Activated T-helper 9 cell treated with anti-CD3 and anti-CD28 coated beads, Interleukin-2, amount 50 U/mL, for 16 hours (primary cell): ENCODE measurements at places on chromosomes 11 and 22.

DNA sequence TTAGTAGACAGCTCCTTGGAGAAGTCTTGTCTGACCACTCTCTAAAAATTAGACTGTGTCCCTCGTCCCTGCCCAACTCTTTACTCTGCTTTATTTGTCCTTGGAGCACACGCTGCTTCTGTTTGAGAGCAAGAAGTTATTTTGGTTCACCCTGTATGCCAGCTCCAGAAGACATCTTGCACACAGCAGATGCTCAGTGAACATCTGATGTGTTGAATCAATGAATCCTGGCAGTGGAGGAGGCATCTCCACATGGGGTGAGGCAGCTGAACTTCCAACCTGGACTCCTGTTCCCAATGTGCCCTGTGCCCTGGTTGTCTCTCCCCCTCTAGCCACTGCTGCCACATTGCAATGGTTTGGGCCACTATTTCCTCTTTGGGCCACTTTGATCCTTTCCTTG lies 213.6 kb downstream of the CEP164 start:
- no peak for DNase-seq

DNA sequence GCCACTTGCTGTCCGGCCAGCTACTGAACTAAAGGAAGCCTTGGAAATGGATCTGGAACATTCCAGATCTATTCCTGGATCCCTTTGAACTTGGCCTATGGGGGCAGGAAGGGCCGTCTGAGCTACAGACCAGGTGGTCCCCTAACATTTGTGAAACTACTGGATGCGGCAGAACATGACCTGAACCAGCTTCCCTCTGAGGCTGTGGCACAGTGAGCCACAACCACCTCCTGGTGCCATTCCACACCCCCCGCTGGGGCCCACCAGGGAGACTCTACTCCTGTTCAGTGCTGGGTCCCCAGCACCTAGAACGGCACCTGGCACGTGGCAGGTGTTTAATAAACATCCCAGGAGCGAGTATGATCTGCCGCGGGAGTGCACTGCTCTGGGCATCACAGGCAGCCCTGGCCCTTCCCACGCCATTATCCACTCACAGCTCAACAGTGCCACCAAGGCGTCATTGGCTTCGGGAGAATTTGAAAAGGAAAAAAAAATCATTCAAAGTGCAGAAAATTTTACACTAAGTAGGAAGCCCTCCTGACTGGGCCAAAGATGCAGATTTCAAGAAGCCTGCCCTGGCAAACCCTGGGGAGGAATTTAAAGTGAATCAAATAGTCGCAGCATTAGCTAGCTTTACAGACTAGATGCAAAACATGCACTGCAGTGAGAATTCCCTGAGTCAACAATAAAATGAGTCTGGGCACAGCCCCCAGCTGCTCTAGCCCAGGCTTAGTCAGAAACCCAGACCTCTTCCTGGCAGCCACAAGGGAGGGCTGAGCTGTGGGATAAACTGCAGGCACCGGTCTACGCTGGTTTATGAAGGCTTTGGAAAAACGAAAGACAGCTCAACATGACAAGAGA lies 14.3 kb upstream of the EFCAB6 start:
- DNase-seq, result no peak

- DNase-seq, result no peak
Measured at GRCh38 chr22:38798496-38798895, 4.6 kb upstream of the DNAL4 start.

GRCh38 chr11:8768625-8769333 lies 86.2 kb downstream of the RPL27A start:
- DNase-seq, result no peak

- DNase-seq, result peak; percentile 90
Measured at GRCh38 chr11:72821920-72822799, 7.9 kb downstream of the ATG16L2 start.

DNA sequence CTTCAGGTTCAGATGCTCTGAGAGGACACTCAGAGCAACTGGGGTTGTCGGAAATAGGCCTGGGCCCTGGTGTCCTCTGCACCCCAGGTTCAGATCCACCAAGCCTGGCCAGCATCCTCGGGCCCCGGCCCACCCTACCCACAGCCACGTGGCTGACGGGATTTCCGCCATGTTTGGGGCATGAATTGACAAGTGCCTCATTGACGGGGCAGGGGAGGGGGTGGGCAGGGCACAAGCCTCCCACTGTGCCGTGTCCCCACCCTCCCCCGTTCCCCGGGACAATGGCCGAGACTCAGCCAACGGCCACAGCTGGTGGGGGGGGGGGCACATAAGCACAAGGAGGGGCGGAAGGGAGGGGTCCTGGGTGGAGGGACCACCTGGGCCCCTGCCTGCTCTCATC lies 8.5 kb downstream of the MYRF start:
- no peak for DNase-seq

GRCh38 chr11:115924744-115925567 lies 420.7 kb upstream of the CADM1 start:
- no peak for DNase-seq

GRCh38 chr11:116831790-116832349 lies 2.2 kb downstream of the APOC3 start:
- no peak for DNase-seq

- DNase-seq, result no peak
Measured at GRCh38 chr11:98260983-98261382, 759.8 kb upstream of the CNTN5 start.

DNA sequence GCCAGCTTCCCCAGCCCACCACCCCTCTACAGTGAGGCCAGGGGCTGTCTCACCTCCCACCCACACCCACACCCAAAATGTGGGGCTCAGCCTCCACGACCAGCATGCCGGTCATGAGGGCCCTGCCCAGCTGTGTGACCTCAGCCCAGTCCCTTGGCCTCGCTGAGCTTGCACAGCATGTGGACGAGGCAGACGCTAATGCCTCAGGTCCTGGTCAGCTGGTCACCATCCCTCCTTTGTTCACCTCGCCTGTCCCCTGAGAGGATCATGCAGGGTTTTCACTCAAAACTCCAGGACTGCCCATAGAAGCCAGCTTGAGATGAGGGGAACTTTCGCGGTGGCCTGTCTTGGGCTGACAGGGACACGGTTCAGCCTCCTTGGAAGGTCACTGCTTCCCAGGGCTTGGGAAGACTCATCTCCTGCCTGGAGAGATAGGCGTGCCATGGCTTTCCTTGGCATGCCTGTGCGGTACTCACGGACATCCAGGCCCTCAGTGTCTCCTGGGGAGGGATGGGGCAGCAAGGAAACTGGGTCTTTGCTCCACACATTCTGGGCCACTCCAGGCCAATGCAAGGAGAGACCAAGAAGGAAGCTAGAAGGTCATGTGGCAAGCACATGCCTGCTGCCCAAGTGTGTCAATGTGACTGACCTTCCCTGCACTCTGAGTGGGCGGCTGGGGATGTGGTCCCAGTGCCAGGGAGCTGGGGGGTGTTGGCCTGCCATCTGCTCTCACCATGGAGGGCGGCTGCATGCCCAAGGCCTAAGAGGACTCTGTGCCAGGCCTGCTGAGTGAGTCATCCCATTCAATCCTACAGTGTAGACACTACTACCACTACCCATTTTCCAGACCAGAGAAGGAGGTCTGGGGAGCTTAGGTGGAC lies 3.2 kb upstream of the RTN4R start:
- DNase-seq, result no peak

DNA sequence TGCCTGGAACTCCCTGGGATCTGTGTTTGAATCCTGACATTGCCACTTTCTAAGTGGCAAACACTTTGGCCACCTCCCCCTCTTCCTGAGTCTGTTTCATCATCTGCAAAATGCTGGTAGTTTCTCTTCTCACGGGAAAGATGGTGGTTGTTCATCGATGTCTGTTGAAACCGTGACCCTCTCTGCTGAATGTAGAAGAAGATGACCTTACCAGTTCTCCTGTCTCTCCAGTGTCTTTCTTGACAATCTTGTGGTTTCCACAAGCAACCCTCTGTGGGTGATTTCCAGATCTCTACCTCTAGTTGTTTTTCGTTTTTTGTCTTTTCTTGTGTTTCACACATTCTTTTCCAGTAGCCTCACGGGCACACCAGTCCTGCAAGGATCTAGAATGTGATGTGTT lies 27.5 kb downstream of the ZBTB16 start:
- no peak for DNase-seq

- DNase-seq, result no peak
Measured at GRCh38 chr22:40367342-40367741, 3.1 kb upstream of the SGSM3 start.

DNA sequence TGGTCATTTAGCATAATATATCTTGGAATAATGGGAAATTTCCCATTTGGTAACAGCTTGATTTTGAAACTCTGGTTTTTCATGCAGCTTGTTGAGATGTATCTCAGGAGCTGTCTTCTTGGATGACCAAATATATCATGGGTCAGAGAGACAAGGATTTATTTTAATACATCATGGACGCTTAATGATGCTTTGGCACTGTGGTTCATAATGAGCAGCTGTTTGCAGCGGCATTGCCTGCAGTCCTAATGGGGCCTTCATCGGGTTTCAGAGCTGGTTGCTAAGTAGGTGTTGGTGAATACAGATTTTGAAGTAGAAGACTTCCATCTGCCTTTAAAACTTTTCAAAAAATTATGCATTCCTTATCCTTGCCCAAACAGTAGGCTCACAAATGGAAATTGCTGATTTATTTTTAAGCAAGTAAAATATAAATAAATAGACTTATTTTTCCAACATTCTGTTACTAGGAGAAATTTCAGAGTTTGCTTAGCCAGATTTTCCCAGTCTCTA lies 389.5 kb upstream of the FAT3 start:
- no peak for DNase-seq

DNA sequence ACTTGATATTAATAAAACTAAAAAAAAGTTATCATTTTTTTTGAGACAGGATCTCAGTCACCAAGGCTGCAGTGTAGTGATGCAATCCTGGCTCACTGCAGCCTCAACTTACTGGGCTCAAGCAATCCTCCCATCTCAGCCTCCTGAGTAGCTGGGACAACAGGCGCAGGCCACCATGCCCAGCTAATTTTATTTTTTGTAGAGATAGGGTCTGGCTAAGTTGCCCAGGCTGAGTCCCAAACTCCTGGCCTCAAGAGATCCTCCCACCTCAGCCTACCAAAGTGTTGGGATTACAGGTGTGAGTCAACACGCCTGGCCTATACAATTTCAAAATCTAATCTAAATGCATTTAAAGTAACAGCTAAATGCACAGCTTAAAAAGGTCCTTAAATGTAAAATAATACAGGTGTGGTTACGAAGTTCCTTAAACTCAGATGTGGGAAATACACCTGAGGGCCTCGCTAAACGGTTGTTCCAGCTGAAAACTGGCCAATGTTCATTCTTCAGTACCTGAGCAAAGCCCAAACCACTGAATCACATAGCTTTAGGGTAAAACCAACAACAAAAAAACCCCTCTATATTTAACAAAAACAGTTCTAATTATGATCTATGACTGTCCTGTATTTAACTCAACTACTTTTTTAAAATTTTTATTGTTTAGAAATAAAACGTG lies 11.8 kb downstream of the NAP1L4 start:
- DNase-seq, result no peak

- DNase-seq, result no peak
Measured at GRCh38 chr22:40436505-40437431, 66.4 kb downstream of the SGSM3 start.

- DNase-seq, result no peak
Measured at GRCh38 chr11:133937015-133937414, 19.8 kb downstream of the IGSF9B start.

DNA sequence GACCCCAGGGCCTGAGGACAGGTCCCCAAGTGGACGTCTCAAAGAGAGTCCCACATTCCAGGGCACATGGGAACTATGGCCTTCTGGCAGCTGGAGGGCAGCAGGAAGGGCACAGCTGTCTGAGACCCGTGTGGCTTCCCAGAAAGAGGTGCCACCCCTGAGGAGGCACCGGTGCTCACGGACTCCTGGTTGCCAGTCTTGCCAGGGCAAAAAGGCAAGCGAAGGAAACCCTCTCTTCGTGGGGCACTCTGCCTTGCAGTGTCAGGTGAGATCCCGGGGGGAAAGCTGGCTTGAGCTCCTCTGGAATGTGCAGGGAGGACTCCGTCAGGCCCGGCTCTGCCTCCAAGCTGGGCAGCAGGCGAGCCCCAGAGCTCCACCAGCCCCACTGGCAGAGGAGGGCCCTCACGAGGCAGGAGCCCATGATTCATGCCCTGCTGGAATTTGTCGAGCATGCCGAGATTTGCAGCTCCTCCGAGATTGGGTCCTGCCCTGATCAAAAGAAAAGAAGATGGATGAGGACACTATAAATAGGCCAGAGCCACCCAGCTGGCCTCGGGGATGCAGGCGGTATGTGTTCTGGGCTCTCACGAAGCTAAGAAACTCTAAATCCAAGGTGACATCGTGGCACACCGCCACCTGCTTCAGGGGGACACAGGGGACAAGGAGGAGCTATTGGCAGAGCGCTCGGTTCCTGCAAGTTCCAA lies 9.9 kb upstream of the CELSR1 start:
- DNase-seq, result no peak

- DNase-seq, result no peak
Measured at GRCh38 chr11:123362186-123362585, 67.9 kb upstream of the GRAMD1B start.

DNA sequence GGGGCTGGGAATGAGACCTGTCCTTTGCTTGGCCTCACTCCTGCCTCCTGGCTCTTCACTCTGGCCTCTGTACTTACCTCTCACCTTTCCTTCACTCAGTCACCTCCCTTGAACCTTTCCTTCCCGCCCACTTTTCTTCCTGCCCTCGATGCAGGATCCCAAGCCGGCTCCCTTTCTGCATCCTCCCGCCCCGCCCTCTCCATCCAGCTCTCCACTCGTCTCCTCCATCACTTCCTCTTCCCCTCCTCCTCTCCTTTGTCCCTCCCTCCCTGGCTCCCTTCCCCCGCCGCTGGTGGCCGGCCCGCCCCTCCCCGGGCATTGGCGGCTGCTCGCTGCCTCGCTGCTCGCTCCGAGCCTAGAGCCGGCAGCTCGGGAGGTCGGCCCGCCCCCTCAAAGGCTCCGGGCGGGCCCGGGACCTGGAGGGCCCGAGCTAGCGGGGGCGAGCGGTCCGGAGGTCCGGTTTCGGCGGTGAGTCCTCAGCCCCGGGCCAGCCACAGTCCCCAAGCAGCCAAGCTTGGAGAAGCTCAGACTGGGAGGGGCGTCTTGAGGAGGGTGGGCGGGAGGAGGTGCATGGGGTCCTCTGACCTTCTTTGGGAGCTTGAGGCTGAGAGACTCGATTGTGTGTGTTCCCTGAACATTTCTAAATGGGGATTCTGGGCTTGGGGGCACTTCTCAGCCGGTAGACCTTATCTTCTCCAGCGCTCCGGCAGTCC lies 13.8 kb downstream of the PHLDB1 start:
- DNase-seq, result no peak

GRCh38 chr11:66014804-66015453 lies 3.1 kb downstream of the CST6 start:
- no peak for DNase-seq
